ENCODE measurements at places on chromosomes 12 and 14.
A peak's percentile ranks its signal among the peaks of the same experiment; 100 is the strongest.

- peak; percentile 29 for DNase-seq
Observed at GRCh38 chr12:22321638-22322037, 12.9 kb downstream of the ST8SIA1 start.

DNA sequence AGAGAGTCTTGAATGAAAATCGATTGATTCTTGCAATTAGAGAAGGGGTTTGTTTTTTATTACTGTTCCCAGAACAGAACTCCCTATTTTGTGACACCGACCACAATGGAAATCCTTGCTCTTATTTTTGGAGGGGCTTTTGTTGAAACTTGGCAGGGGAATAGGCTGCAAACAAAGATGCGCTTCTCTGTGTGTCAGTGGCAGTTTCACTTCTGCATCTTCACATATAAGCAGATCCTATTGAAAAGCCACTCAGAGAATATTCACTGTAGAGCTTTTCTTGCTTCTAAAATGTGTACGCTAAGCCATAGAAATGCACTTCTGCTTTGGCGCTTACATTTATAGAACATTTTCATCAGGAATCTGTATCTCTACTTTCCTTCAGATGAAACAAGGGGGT, 1822.4 kb upstream of the SEL1L start:
- no peak for DNase-seq

GRCh38 chr14:65997347-65997746, 488.8 kb upstream of the CCDC196 start:
- no peak for DNase-seq

- DNase-seq = no peak
Observed at GRCh38 chr14:51844081-51844881, 16.1 kb upstream of the GNG2 start.

DNA sequence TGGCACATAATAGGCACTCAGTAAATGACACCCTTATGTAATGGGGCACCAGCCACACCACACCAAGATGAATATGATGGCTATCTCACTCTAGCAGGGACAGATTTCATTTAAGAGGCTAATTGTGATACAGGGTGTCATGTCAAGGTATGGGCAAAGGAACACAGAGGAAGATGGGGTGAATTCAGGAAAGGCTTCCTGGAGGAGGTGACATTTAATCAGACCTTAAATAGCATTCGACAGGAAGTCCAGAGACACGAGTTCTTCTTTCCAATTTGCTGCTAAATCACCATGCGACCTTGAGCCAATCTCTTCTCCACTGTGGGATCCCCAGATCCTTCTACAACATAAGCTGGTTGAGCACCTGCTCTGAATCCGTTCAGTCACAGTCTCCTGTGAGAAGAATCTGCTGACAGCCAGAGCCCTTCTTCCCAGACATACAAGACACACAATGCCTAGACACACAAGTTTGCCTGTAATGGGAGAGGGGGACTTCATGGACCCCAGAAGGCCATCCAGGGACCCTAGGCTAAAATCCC, 1.5 kb upstream of the DTX1 start:
- DNase-seq = no peak

- no peak for DNase-seq
Observed at GRCh38 chr12:110104188-110105094, 19.7 kb upstream of the IFT81 start.

GRCh38 chr14:70882776-70883492, 24.3 kb upstream of the PCNX1 start:
- peak; percentile 22 for DNase-seq
